ENCODE measurements at places on chromosomes 5 and 9.

GRCh38 chr9:136765041-136765440 lies 723 bp upstream of the LCN15 start:
- DNase-seq, result no peak

DNA sequence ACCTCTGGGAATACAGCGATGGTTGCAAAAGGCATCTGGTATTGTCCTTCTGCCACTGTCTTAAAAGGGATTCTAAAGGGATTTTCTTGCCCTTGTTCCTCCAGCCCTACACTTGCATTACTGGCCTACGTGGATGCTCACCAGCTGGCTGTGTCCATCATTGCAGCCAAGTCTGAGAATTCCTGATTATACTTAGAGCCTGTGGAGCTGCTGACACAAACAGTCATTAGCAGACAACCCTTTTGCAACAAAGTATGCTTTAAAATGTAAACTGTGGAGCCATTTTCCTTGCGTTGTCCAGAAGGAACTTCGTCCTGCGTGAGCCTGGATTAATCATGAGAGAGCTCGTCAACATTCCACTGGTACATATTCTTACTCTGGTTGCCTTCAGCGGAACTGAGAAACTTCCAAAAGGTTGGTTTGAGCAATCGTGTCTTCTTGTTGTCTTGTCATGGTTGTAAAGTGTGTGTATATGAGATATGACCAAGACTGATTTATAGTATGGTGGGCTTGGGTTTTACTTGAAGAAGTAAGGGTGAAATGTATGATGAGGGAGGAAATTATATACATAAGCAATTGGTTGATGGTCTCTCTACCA lies at the start of gene MUSK:
MUSK (plus strand) TSS at position 222 of the 598 bp plus-strand sequence; CDS start at position 336, 114 bp downstream.
- no peak for DNase-seq

GRCh38 chr5:173775261-173776197 lies 112.6 kb upstream of the CPEB4 start:
- no peak for DNase-seq

DNA sequence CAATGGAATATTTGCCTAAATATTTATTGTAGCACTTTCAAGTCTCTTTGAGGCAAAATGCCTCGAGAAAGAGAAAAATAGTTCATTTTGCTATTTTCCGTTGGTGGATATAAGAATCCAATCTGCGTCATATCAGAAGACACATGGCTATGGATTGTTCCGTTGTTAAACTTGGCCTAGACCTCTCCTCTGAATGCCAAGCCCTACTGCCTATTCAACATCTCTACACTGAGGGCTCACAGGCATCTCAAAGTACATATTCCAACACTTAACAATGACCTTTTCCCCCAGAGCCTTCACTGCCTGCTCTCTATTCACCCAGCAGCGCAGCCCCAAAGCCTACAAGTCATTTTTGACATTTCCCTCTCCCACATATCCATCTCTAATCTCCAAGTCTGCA lies 350.1 kb downstream of the GLIS3 start:
- DNase-seq, result no peak

GRCh38 chr5:12245429-12245828 lies 341.2 kb upstream of the CTNND2 start:
- peak; percentile 13 for DNase-seq

GRCh38 chr5:39774605-39775004 lies 349.8 kb upstream of the DAB2 start:
- peak; percentile 76 for DNase-seq

- peak; percentile 56 for DNase-seq
Observed at GRCh38 chr5:126680191-126680817, 79.6 kb downstream of the PHAX start.

- peak; percentile 69 for DNase-seq
Observed at GRCh38 chr5:109410389-109411148, 795 bp upstream of the PJA2 start.

DNA sequence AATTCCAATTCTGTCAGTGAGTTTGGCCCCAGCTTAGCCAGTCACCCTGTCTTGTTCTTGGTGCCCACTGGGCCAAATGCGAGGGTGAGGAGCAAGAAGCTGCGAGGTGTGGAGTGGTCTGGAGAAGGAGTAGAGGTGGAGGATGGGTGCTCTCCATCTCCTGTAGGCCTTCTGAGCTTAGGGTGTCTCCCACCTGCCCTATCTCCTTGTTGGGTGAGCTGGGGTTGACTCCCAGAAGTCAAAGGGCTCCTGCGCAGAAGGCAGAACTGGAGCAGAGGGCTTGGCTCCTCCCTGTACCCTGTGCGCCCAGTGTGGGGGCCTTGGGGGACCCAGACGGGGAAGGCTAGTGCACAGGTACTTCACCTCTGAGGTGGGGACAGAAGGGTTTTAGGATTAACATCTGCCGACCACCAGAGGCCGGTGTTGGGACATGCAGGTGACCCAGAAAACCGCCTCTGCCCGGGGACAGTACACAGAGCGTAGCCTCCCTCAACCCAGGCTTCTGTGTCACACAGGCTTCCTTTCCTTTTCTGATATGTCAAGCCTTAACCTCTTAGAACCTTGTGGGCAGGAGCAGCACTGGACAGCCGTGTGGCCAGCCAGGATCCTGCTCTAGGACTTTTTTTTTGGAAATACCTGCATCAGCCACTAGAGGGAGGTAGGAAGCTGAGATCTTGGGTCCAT lies 16.9 kb downstream of the IL5 start:
- DNase-seq, result peak; percentile 37

- DNase-seq, result no peak
Observed at GRCh38 chr5:138580001-138580400, 4.8 kb upstream of the HSPA9 start.

DNA sequence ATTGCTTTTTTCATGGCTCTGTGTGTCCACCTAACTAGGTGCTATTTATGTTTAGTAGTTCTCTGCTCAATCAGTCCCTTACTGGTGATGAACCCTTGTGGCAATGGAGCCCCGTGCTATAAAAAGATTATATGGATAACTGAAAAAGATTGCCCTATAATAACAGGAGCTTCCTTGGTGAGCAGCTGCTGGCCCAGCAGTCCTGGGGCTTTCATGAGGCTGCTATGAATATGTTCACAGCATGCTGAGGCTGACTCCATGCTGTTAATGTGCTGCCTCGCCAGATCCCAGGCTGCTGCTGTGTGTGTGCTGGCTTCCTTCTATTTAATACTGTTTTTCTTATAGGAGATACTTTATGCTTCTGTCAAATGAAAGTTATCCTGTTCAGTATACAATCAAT lies 357.5 kb downstream of the TAF11L14 start:
- no peak for DNase-seq

DNA sequence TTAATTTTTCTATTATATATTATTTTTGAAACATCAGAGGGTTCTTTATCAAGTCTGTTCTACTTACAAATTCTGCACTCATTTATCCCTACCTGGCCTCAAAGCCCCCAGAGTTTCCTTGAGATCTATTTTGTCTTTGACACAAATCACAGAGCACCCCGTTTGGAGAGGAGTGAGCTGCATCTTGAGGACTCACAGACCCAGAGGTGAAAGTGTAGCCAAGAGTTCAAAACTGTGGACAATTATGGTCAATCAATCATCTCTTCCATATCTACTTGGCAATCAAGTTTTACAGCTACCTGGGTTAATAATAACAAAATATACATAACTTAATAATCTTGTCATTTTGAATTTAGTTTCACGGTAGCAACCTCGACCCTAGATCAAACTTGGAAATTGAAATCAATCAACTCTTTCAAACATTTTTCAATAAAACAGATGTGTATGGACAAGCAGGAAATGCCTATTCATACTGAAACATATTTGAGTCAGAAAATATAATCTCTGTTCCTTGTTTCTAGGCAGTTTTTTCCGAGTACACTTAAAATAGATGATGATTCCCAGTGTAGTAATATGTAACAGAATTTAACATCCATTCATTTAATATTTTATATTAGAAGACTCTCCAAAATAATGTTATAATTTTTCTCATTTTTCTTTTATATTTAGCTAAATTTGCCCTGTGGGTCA lies 13.7 kb upstream of the SYK start:
- no peak for DNase-seq

DNA sequence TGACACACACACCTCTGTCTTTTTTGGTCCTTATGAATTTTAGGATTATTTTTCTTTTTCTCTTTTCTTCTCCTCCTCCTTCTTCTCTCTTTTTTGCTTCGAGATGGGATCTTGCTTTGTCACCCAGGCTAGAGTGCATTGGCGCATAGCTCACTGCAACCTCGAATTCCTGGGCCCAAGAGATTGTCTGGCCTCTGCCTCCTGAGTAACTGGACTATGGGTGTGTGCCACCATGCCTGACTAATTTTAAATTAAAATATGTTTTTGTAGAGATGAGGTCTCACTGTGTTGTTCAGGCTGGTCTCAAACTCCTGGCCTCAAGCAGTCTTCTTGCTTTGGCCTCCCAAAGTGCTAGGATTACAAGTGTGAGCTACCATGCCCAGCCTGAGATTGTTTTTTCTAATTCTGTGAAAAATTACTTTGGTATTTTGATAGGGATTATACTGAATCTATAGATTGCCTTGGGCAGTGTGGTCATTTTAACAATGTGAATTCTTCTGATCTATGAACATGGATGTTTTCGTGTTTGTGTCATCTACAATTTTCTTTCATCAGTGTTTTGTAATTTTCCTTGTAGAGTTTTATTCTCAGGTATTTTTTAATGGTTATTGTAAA lies 7.7 kb downstream of the AHRR start:
- peak; percentile 21 for DNase-seq

DNA sequence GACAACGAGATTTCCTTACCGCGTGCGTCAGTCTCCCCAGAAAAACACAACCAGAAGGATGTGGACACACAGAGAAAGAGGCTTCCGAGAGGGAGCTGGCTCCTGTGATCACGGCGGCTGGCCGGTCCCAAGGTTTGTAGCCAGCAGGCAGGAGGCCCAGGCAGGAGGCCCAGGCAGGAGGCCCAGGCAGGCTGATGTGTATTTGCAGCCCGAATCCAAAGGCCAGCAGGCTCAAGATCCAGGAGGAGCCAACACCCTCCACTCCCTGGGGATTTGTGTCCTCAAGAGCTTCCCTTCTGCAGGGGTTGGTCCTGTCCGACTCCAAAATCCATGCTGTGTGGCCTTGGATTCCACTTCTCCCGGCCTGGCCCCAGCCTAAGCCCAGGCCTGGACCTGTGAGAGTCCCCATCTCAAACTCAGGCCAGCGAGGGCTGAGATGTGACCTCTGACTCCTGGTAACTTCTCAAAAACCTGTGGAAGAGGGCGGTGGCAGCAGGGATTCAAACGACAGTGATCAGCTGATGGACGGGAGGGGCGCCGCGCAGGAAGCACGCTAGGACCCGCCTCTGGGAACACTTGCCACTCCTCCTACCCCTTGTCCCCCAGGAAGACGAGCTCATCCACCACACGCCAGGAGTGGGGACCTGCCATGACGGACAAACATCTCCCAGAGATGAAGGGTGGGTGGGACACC lies 75.0 kb upstream of the PPP1R26 start:
- DNase-seq, result no peak

DNA sequence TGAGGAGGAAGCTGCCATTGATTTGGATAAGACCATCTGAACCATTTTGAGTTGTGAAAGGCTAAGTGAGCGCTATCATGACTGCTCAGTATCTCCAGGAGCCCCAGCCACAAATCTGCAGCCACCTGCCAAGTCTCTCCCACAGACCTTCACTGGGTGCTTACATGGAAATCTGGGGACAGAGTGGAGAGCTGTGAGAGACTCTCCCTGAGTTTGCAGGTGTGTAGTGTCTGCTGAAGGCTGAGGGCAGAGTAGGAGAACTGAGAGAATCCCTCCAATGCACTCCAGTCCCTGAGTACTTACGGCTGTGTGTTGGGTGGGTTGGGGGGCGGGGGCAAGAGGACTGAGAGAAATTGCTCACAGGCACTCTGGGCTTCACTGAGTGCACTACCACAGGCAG lies 123.7 kb downstream of the PRELID2 start:
- no peak for DNase-seq

DNA sequence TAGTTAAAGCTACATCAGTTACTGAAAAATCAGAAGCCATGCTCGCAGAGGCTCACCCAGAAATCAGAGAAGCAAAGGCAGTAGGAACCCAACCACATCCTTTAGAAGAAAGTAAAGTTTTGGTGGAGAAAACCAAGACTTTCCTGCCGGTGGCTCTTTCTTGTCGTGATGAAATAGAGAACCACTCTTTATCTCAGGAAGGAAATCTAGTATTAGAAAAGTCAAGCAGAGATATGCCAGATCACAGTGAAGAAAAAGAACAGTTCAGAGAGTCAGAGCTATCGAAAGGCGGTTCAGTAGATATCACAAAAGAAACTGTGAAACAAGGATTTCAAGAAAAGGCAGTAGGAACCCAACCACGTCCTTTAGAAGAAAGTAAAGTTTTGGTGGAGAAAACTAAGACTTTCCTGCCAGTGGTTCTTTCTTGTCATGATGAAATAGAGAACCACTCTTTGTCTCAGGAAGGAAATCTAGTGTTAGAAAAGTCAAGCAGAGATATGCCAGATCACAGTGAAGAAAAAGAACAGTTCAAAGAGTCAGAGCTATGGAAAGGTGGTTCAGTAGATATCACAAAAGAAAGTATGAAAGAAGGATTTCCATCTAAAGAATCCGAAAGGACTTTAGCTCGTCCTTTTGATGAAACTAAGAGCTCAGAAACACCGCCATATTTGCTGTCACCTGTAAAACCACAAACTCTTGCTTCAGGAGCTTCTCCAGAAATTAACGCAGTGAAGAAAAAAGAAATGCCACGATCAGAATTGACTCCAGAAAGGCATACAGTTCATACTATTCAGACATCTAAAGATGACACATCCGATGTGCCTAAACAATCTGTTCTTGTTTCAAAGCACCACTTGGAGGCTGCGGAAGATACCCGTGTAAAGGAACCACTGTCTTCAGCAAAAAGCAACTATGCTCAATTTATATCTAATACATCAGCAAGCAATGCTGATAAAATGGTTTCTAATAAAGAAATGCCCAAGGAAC lies 47.2 kb downstream of the CMYA5 start:
- DNase-seq, result no peak

DNA sequence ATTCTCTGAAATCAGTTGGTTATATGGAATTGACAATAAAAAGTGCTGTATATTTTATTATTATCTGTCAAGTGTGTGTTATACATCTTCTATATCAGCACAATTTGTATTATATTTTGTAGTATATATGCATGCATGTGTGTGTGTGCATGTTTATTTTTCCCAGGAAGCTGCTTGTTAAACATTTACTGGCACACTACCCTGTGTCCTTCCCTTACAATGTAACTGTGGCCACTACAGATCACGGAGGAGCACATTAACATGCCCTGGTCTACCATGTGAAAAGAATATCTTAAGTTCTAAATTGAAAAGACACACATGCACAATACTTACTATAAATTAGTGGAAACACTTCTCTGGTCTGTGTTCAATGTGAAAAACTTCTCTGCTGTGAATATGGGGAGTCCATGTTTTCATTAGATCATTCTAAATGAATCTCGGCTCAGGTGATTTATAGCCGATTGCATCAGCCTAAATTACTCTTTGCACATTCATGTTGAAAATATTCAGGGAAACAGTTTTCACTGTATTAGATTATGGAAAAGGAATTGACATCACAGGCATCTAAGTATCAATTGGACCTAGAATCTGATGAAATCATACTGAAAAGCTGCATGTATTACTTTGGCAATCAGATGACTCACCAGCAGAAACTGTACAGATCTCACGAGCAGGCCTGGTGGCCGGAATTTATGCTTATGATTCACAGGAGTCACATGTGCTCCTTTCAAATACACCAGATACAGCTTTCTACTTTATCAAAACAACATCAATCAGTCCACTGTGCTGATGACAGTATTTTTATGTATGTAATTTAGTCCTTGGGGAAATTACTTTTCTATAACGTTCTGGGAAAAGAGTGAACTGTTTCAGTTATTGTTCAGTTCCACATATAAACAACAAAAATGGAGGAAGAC lies 39.4 kb downstream of the LURAP1L start:
- peak; percentile 100 for DNase-seq
